ENCODE measurements at places on chromosomes 5 and 9.
A peak's percentile ranks its signal among the peaks of the same experiment; 100 is the strongest.

- H3K27me3 ChIP-seq = peaks cover 2% of the 10 kb centered on the region
- no peak for DNase-seq
- no peak overlapping the region for H3K27ac ChIP-seq
- H3K36me3 ChIP-seq = no peaks in the 10 kb centered on the region
These were observed 106.6 kb downstream of the LRRC70 start for GRCh38 chr5:62685221-62685620.

DNA sequence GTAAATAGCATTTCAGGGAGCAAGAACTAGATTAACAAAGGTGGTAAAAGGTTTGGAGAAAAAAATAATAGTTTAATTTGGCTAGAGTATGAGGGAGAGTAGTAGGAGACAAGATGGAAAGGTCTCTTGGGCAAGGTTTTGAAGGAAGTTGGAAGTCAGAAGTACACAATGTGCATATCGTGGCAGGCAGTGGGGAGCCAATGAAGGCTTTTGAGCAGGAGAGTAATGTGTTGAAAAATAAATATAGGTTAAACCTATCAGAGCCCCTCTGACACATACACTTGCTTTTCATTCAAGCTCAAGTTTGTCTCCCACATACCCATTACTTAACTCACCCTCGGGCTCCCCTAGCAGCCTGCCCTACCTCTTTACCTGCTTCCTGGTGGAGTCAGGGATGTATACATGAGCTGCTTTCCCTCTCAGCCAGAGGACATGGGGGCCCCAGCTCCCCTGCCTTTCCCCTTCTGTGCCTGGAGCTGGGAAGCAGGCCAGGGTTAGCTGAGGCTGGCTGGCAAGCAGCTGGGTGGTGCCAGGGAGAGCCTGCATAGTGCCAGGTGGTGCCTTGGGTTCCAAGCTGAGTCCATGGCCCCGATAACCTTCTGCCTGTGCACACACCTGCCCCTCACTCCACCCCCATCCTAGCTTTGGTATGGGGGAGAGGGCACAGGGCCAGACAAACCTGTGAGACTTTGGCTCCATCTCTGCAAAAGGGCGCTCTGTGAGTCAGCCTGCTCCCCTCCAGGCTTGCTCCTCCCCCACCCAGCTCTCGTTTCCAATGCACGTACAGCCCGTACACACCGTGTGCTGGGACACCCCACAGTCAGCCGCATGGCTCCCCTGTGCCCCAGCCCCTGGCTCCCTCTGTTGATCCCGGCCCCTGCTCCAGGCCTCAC, at the start of gene CA9:
CA9 (plus strand) TSS at position 797 of the 893 bp plus-strand sequence; CDS start at position 829, 32 bp downstream.
- DNase-seq = no peak
- H3K27ac ChIP-seq = no peak within 1 kb of the TSS
- H3K27me3 ChIP-seq = peaks cover 13% of the 10 kb centered on the region
- H3K4me1 ChIP-seq = peaks cover 44% of the 10 kb centered on the region
- no peaks in the 10 kb centered on the region for H3K36me3 ChIP-seq
- H3K4me3 ChIP-seq = peak within 1 kb of the TSS; percentile 6

DNA sequence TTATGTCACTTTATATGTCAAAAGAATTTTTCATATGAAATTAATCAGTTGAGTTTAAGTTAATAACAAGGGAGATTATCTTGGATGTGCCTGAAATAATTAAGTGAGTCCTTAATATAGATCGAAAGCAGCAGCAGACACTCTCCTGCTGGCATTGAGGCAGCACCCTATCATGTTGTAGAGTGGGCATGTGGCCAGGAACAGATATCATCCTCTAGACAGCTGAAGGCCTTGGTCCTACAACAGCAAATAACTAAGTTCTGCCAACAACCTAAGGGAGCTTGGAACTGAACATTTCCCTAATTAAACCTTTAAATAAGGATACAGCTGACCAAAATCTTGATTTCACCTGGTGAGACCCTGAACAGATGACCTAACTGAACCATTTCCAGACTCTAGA, 25.8 kb upstream of the UGT3A1 start:
- H3K4me1 ChIP-seq = no peaks in the 10 kb centered on the region
- H3K27me3 ChIP-seq = peaks cover 5% of the 10 kb centered on the region
- DNase-seq = no peak
- H3K36me3 ChIP-seq = no peaks in the 10 kb centered on the region

DNA sequence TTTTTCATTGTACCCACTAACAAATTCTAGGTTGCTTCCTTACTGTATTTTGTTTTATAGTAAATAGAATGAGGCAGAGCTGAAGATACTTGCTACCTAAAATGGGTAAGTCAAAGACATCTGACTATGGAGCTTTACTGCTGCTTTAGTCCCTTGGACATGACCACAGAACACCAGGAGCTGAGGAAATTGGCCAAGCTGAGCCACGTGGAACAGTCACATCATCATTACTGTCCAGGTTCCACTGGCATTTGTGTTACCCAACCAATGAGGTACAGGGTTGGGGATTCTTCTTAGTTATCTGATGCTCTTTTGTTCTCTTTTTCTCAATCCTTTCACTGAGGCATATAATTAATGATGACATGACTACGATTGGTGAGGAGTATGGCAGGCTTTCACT, 47.1 kb downstream of the SSBP2 start:
- no peaks in the 10 kb centered on the region for H3K27me3 ChIP-seq
- peaks cover 9% of the 10 kb centered on the region for H3K4me1 ChIP-seq
- no peak overlapping the region for H3K27ac ChIP-seq
- no peak overlapping the region for H3K4me3 ChIP-seq

DNA sequence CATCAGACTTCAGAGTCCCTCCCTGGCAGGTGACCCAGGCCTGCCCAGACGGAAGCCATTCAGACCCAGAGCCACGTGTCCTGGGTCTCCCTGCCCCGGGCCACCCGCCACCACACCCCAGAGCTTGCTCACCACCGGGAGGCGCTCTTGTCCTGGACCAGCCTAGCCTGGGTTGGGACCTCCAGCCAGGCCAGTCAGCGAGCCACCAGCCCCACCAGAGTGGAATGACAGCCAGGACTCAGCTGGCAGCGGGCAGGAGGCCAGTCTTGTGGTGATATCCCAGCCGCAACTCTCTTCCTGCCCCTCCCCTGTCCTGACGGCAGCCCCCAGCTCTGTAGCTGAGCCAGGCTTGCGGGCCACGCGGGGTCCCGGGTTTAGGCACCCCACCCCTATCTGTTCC, 1.7 kb upstream of the PTGDS start:
- no peaks in the 10 kb centered on the region for H3K36me3 ChIP-seq
- H3K4me1 ChIP-seq = no peaks in the 10 kb centered on the region
- peaks cover 6% of the 10 kb centered on the region for H3K27me3 ChIP-seq
- DNase-seq = no peak

GRCh38 chr5:37833990-37834389, 5.9 kb downstream of the GDNF start:
- H3K27me3 ChIP-seq = peaks cover 2% of the 10 kb centered on the region
- H3K27ac ChIP-seq = peak overlapping the region; percentile 56
- peaks cover 49% of the 10 kb centered on the region for H3K4me1 ChIP-seq
- H3K4me3 ChIP-seq = peak overlapping the region; percentile 35

All from HFFc6 (cell line).